ENCODE measurements at places on chromosomes 7 and 10.

DNA sequence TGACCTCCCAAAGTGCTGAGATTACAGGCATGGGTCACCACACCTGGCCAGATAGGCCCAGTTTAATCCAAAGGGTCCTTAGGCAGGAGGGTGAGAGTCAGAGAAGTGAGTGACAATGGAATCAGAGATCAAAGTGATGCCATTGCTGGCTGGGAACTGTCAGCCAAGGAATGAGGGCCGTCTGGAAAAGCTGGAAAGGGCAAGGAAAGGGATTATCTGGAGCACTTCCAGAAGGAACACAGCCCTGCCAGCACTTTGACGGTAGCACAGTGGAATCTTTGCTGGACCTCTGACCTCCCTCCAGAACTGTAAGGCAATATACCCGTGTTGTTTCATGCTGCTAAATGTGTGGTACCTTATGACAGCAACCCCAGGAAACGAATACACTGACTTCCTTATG lies 11.3 kb upstream of the TAS2R40 start:
- DNase-seq: no peak

GRCh38 chr10:112979927-112980326 lies 29.9 kb downstream of the TCF7L2 start:
- DNase-seq: no peak

- DNase-seq: no peak
Measured at GRCh38 chr10:80437227-80437626, 16.9 kb upstream of the TSPAN14 start.

DNA sequence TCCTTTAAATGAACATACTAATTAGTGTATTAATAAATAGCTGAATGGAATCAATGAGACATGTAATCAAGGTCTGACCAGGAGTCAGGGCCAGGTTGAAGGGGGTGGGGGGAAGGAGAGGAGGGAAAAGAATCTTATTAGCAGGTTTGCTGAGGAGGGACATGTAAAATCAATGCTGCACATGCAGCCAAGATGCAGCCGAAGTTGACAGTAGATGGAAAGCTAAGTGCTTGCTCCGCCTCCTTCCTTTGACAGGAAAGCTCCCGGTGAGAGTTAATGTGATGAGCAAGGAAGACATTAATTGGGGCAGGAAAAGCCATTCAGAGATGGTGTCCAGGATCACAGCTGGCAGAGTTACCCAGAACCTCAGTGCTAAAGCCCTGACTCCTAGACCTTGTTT lies 24.4 kb downstream of the PLXNA4 start:
- no peak for DNase-seq

- no peak for DNase-seq
Measured at GRCh38 chr10:59877191-59877671, 29.1 kb downstream of the CCDC6 start.

DNA sequence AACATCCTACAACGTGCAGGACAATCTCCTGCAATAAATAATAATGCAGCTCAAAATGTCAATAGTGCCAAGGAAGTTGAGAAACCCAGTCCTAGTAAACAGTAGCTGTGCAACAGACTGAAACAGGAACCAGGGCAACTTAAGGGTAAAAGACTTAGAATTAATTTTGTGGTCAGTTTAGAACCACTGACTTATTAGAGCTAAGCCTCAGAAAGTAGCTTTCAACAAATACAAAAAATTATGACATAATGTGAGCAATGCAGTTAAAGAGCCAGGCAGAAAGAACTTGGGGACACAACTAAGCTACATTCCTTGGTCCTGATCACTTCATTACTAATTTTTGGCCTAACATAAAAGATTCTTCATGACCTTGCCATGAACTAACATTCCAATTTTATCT lies 195.4 kb downstream of the MACC1 start:
- DNase-seq: no peak

DNA sequence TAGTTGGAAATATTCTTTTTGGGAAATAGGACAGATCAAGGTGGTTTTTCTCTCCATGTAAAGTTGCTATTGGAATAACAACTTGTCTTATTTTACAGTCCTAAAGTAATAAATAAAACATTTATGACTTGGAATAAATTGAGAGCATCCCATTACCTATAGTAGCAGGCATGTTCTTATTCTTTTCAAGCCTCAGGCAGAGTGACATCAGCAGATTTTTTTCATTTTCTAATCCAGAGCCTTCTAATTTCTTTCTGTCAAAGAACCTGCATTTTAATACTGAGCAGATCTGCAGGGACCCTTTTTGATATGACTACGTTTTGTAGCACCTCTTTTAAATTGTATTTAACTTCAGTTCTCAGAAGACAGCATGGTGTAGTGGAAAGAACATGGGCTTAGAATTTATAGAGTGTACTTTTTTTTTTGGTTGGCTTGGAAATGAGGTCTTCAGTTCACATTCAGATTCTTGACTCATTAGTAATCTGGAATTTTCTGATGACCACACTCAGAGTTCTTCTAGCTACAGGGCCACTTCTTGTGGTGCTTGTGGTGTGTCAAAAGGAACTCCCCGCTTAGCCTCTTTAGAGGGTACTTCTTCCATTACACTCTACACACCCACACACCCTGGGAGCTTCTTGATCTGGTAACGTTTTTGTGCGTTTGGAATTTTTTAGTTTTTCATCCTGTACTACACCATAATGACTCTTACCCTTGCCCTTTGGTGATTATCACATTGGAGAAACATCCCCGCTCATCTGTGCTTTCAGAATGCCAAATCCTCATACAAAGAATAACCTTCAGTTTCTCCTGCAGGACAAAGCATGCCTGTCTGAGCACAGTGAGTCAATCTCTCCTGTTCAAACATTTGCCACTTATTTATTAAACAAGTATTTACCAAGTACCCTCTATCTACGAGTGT lies 34.6 kb downstream of the AGK start:
- no peak for DNase-seq

- no peak for DNase-seq
Measured at GRCh38 chr7:25802473-25802872, 349.5 kb upstream of the NFE2L3 start.

GRCh38 chr7:37765872-37766525 lies 82.4 kb upstream of the NME8 start:
- no peak for DNase-seq

- no peak for DNase-seq
Measured at GRCh38 chr10:112778579-112778978, 171.5 kb upstream of the TCF7L2 start.

DNA sequence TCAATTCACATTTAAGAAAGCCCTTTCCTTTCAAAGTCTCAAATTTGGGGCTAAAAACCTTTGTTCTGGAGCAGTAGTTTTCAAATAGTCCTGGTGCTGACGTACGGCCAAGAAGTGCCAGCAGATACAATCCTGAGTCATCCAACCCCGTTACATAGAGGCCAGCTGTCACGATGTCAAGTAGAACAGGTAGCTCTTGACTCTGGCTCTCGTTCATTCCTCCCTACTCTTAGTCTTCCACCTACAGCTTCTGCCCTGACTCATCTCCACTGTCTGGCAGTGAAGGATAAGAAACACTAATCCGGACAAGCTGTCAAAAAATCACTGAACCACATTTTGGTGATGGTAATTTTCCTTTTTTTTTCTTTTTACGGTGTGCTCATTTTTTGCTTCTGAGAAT lies 132.4 kb upstream of the PTN start:
- DNase-seq: no peak

- no peak for DNase-seq
Measured at GRCh38 chr7:153423210-153423590, 629.0 kb upstream of the DPP6 start.

- no peak for DNase-seq
Measured at GRCh38 chr10:76133597-76134255, 702.3 kb downstream of the LRMDA start.

DNA sequence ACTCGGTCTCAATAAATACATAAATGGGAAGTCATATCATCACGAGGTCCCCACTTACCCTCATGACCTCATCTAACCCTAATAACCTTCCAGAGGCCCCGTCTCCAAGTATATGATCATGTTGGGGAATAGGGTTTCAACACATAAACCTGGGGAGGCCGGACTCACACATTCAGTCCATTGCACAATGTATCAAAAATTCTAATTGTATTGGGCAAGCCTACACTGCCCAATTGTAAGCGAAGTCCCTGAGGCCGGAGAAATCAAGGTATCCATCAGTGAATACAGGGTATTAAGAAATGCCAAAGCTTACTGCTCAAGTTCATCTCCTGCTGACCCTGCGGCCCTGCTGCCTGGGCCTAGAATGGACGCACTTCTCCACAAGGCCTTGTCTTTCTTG lies 69.6 kb downstream of the PARP12 start:
- no peak for DNase-seq

DNA sequence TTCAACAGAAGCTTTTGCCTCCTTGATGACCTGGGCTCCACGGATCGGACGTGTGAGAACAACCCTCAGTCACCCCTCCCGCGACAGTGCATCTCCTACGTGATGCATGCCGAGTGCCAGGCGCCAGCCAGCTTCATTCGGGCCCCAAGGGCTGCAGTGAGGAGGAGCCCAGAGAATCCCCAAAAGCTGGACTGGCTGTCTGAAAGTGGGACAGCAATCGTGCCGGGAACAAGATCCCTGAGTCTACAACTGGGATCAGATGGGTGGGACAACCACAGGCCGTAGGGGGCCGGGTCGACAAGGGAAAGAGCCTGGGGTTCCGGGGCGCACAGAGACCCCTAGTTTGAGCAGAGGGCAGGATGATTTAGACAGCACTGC lies 27.2 kb downstream of the EBF3 start:
- no peak for DNase-seq

DNA sequence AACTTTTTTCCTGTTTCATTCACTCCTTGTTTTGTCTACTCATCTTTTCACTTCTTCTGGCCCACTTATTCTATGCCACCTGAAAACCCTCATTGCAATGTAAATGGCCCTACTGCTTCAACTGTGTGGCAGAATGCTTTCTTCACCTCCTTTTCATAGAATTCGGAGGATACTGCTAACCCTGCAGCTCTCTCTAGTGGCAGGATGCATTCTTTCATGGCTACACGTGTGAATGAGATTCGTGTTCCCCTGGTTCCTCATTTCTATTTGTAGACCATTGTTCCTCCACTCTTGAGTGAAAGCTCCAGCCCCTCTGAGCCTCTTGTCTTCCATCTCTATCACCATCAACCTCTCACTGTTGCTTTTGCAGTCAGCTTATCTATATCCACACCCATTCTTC lies 20.9 kb upstream of the CYP26C1 start:
- no peak for DNase-seq

DNA sequence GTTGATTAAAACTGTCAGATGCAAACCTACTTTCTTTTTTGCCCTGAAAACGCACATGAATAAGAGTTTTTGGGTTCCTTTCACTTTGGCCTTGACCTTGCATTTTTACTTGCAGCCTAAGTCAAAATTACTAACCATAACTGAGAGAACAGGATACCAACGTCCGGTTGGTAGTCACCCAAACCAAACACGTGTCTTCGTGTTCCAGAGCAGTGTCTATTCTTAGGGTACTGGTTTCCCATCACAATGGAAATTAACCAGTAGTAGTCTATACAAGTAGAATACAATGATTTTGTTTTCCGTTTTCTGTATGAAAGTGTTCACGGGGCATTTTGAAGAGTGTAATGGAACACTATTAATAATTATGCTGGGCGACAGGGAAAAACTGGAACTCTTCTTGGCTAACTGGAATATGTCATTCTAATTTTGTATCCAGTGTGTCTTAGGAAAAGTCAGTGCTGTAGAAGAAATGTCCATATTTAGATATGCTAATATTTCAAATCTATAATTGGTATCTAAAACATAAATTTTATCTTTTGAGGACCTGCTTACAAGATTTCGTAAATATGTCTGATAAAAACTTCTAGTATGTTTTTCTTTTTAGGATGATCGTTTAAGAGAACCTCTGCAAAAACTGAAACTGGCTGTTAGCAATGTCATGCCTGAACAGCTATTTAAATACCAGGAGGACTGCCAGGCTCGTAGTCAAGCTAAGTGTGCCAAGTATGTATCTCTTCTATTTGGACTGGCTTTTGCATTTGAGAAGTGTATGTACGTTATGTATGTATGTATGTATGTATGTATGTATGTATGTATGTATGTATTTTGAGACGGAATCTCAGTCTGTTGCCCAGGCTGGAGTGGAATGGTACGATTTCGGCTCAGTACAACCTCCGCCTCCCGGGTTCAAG lies 40.9 kb downstream of the UBN2 start:
- no peak for DNase-seq

DNA sequence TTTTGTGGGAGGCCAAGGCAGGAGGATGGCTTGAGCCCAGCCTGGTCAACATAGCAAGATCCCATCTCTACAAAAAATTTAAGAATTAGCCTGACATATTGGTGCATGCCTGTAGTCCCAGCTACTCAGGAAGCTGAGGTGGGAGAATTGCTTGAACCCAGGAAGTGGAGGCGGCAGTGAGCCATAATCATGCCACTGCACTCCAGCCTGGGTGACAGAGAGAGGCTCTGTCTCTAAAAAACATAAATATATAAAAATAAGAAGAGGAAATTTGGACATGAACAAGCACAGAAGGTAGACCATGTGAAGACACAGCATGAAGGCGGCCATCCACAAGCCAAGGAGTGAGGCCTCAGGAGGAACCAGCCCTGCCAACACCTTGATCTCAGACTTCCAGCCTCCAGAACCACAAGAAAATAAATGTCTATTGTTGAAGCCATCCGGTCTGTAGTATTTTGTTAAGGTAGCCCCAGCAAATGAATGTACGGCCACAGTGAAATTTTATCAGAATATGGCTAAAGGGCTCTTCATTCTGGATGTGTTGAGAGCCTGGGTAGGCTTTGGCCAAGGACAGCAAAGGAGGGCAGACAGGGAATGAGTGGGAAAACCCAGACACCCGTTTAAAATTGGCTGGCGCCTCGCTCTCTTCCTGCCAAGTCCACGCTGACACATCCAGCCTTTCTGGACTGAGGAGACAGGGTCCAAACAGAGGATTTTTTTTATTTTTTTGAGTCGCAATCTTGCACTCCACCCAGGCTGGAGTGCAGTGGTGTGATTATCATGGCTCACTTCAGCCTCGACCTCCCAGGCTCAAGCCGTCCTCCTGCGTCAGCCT lies 12.9 kb upstream of the GRID2IP start:
- DNase-seq: no peak

DNA sequence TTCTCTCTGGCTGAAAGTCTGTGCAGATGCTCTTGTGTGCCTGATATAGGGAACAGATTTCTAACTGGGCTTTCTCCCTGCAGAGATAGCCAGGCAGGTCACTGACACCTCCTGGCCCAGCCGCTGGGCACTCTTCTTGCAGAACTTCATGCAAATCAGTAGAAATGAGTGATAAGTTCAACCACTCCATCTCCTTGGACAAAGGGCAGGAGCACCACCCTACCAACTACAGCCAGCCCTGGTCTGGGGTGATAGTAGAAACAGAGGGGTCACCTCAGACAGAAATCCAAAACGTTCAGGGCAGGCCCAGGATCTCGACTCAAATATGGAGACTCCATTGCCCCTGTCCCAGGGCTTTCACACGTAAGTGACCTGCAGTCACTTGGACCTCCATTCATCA lies 917.8 kb upstream of the ZNF722 start:
- no peak for DNase-seq

Measured in NT2/D1 (cell line).